ENCODE measurements at places on chromosomes 7 and 10.

DNA sequence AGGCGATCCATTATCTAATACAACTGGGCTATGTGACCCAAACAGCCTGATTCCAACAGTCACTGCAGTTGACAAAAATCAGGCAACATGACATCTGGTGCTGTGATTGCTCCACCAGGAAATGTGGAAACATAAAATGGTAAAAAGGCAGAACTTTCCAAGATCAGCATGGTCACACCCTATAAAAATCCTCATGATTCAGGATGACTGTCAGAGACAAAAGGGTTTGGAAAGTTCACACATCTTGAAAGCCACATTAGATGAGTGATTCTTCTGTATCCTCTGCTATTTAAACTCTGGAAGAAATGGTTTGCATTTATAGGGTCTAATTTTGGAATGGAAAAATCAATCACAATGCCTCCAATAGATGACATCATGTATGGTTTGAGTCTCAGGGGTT, 662.6 kb upstream of the IGFBP3 start:
- no peak for DNase-seq

- peak; percentile 51 for DNase-seq
These were observed 98.2 kb upstream of the PRKCQ start for GRCh38 chr10:6678211-6678803.

GRCh38 chr7:44911911-44912310, 26.6 kb upstream of the PURB start:
- no peak for DNase-seq

GRCh38 chr7:127884066-127884559, 147.1 kb downstream of the LRRC4 start:
- no peak for DNase-seq

DNA sequence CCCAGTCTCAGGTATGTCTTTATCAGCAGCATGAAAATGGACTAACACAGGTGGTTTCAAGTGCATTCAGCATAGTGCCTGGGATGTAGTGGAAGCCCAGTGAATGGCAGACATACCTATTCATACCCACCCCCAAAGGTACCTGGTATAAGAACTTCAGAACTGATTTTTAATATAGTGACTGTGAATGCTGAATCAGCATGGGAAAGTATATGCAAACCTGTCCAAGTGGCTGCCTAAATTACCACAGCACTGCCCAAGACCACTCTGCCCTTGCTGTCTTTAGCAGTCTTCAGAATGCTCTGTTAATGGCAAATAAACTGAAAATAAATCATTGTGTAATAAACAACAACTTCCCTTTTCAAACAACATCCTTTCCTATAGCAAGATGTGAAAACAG, 312.1 kb downstream of the GPAM start:
- no peak for DNase-seq

- DNase-seq, result no peak
These were observed 33.4 kb downstream of the FAM241B start for GRCh38 chr10:69663369-69663947.

GRCh38 chr10:59582780-59583179, 126.9 kb downstream of the SLC16A9 start:
- DNase-seq, result no peak

DNA sequence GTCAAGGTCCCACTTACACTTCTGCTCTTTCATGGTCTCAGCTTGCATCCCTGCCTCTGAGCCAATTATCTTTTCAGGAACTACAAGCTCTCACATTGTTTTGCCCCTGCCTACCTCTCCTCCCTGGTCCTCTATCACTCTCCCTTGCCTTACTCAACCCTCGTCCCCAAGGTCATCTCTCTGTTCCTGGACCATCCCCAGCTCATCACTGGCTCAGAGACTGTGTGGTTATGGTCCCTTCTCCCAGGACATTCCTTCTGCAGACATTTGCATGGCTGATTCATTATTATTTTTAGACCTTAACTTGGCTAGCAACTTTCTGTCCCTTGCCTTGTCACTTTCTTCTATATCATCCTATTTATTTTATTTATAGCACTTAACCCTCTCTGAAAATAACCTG, 17.8 kb upstream of the GPAM start:
- DNase-seq, result no peak

DNA sequence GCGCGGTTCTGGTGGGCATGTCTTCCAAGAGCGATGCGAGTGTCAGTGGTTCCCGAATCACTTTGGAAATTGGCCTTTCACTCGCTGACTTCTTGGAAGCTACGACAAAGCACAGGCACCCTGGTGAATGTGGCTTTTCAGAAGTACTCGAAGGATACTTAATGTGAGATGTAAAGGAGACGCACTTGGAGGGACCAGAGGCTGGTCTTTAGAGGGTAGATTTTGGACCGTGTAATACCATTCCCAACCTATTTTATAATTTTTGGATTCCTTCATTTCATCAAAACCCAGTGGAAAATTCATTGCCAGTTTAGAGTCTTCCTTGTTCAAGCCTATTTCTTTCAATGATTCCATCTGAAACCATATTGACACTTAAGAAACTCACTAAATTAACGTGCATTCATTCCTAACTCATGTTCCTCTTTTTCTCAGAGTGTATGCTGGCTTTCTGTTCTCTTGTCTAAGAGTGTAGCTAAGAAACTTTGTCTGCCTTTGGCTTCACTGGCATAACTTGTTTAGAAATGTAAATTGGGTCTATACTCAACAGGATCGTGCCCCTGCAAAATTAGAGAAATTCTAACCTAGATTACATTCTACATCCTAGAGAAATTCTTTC, 645 bp upstream of the COPG2 start:
- DNase-seq, result no peak

DNA sequence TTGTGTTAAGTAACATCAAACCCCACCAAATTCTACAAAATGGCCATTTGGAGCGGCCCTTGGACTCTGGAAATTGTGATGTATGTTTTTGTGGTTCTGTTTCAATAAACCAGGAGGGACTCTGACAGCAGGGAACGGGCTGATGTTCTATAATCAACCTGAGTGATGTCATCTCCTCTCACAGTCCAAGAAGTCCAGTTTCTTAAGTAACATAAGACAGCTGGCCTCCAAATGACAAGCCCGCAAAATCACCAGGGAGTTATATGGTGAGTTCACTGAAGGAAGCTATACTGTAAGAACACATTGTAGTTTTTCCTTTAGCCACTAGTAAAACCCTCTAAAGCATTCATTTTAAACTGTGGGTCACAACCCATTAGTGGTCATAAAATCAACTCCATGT, 34.0 kb downstream of the GOT1 start:
- no peak for DNase-seq

- no peak for DNase-seq
These were observed 65.8 kb downstream of the RAB18 start for GRCh38 chr10:27569946-27570345.

DNA sequence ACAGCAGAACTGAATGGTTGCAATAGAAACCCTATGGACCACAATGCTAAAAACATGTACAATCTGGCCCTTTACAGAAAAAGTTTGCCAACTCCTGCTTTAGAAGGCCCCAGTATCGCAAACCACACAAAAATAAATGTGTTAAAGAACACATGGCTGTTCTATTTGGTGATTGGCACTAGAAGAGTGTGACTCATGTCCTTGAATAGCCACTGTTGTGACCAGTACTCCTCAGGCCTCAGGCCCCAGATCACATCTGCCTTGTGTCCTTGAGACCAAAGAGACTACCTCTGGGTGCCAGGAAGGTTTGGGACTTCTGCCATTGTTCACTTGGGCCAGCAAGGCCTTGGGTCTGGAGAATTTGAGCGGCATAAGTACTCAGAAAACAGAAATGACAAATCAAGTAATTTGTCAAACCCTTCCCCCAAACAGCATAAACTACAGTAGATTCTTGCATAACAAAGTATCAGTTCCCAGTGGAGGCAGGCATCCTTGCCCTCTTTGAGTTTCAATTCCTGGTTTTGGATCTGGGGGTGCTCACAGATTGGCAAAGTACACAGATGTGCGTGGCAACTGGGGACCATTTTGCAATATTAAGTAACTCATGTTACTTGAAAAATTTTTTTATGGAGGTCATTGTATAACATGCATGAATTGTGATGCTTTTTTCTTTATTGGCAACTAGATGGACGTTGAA, 50.2 kb downstream of the MTURN start:
- no peak for DNase-seq

GRCh38 chr10:122163174-122164022, 107.7 kb upstream of the BTBD16 start:
- no peak for DNase-seq

DNA sequence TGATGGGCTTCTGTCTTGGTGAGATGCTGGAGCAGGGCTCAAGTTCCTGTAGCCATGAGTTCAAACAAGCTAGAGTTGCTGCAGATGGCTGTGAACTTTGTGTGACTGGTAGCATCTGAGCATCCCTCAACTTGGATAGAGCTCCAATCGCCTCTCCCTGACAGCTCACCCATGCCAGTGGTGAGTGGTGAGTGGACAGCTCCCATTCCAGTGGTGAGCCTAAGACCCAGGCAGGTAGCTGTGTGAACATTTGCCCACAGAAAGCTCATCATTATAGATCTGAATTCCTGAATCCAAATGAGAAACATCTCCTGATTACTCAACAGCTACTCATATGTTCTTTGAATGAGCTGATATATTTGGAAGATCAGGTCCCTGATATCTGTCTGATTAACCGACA, 25.3 kb downstream of the STEAP1B start:
- DNase-seq, result no peak

GRCh38 chr10:17452060-17452841, 2.1 kb downstream of the ST8SIA6 start:
- no peak for DNase-seq

DNA sequence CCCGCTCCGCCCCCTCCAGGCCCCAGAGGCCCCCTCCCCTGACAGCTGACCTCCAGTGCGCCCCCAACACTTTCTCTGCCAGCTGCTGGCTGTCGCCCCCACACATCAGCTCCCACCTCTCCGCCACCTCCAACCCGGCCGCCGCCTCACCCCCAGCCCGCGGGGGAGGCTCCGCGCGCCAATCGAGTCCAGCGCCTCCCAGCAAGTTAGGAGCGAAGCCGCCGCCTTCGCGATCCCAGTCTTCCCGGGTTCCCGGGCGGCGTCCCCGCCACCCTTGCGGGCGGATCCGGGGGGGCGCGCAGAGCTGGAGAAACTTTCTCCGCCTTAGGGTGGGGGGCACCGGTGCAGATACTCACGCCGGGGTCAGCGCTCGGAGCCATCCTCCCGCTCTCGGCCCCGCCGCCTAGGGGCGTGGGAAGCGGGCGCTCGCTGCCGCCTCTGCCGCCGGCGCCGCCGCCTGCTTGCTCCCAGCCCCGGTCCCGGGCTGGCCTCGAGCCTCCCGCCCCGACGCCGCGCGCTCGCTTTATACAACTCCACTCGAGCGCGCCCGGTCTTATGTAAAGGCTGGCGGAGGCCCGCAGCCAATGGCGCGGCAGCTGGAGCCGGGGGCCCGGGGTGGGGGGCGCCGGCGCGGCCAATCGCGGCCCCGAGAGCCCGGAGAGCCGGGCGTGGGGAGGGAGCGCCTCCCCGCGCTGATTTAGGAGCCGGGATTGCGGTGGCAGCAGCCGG, at the start of gene CRTAC1:
Gene CRTAC1 (minus strand): TSS at position 529 of the 729 bp plus-strand sequence. CDS start 149 bp downstream, at position 380.
- no peak for DNase-seq

DNA sequence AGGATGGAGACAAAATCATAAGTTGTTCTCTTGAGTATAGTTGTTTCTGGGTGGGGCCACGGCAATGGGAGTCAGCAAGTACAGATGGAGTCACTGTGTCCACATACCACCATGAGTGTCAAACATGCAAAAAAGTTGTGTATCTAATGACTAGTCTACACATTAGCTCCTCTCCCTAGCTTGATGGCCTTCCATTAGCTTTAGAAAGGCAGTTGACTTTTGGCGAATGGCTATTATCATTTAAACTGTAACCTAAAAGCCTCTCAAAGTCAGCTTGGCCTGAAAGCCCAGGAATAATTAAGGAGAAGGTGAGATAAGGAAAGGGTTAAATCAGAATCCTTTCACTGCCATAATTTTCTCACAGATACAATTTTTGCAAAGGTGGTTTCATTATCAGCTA, 95.5 kb upstream of the MEOX2 start:
- DNase-seq, result no peak

DNA sequence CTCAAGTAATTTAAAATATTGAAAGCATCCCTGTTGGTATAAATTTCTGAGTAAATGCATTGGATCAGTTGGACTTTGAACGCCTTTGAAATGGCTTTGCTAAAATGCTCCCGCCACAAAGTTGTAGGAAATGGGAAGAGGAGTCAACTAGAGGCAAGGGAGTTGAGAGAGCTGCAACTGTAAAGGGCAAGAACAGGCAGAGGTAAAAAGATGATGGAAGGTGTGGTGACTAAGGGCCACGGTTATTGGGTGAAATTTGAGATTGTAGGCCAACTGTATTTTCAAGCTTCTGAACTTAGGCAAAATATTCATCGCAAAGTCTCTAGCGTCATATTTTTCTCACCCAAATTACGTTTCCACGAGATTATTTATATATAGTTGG, 595 bp upstream of the SUMF2 start:
- no peak for DNase-seq

DNA sequence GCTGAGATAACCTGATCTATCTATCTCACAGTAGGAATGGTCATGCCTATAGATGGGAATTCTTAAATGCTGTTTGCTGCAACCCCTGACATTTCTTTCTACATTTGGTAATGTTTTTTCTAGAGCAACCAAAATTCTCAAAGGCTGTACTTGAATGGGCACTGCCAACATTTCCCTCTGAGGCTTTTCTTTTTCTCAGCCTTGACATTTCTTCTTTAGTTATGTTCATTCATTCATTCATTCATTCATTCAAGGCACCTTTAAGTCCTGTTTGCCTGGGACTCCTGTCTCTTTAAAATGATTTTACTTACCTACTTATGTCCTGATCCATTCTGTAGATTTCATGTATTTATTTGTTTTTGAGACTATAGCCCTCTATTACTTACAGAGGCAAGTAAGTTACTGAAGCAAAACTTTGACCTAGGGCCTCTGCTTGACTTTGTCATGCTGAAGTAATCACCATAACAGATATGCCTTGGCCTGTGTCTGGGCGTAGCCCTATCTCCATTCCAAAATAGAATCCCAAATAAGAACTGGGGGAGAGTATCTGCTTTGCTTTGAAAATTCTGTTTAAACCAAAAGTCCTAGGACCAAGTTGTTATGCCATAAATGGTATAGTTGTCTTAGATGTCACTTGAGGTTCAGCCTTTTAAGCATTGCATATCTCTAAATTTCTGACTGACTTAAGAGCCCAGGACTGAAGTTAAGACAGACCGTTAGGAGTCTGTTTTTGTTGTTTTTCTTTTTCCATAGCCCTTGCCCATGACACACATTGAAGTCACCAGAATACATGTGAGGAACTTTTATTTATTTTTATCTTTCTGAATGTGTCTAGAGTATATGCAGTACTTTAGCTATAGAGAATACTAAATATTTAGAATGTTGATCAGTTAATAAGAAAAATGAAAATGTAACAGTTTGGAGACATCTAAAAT, 59.2 kb downstream of the AKAP9 start:
- DNase-seq, result no peak

DNA sequence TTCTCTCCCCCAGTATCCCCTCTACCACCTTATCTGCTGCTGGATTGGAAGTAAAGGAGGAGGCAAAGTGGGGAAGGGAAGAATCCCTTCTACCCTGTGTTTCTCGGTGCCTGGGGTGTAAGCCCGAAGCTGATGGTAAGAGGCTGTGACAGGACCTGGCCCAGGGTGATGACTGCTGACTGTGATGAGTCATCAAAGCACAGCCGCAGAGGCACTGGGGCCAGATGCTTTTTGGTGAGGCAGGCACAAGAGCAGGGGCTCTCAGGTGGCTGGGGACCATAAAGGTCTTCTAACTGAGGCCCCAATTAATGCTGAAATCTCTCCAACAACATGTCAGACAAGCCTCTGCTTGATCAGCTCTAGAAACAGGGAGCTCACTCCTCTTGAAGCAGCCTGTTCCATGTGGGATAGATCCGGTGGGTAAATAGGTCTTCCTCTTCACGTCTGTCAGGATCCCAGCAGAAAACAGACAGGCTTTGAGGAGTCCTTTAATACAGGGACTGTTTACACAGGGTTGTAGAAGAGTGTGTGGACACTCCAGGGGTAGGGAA, 86.1 kb upstream of the PCBD1 start:
- DNase-seq, result no peak

Data from T-helper 17 cell (primary cell).